ENCODE measurements at places on chromosomes 7 and 10.

DNA sequence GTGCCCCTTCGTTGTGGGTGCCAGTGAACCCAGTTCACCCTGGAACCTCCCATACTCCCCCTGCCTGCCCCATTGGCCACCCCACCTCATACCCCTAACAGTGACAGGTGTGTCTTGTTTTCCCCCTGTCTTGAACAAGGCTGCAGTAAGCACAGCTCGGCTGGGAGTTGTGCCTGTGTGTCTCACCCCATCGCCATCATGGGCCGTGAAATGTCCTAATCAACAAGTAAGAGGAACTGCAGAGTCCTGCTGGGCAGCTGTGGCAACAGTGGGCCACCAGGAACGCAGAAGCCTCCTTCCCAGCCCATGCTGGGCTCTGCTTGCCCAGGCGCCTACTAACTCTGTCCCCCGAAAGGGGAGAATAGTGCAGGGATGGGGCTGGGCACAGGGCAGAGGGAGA lies 91.6 kb downstream of the C10orf105 start:
- no peak for DNase-seq

DNA sequence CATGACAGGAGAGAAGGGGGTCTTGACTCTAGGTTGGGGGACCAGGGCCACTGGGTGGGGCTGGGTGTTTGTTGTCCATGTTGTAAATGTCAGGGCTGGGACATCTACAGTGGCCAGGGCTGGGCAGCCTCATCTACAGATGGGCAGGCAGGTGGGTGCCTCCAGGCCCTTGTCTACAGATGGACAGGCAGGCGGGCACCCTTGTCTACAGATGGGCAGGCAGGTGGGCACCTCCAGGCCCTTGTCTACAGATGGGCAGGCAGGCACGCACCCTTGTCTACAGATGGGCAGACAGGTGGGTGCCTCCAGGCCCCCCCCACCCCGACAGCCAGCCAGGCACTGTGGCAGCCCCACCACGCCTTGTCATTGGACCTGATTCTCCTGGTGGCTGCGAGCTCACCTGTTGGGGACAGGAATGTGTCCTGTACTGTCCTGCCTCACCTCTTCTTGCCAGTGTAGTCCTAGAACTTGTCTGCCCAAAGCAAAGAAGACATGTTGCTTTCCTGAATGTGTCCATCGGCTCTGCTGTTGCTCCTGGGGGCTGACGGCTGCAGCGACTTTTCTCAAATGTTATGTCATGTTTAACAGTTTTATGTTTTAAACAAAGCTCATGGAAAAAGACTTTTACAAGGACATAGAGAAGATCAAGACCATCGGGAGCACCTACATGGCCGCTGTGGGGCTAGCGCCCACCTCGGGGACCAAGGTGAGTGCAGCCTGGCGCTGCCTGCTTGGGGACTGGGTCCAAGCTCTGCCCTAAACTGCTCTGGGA lies 129.9 kb downstream of the ADCY1 start:
- no peak for DNase-seq

- no peak for DNase-seq
Measured at GRCh38 chr10:86829472-86829871, 73.1 kb downstream of the BMPR1A start.

DNA sequence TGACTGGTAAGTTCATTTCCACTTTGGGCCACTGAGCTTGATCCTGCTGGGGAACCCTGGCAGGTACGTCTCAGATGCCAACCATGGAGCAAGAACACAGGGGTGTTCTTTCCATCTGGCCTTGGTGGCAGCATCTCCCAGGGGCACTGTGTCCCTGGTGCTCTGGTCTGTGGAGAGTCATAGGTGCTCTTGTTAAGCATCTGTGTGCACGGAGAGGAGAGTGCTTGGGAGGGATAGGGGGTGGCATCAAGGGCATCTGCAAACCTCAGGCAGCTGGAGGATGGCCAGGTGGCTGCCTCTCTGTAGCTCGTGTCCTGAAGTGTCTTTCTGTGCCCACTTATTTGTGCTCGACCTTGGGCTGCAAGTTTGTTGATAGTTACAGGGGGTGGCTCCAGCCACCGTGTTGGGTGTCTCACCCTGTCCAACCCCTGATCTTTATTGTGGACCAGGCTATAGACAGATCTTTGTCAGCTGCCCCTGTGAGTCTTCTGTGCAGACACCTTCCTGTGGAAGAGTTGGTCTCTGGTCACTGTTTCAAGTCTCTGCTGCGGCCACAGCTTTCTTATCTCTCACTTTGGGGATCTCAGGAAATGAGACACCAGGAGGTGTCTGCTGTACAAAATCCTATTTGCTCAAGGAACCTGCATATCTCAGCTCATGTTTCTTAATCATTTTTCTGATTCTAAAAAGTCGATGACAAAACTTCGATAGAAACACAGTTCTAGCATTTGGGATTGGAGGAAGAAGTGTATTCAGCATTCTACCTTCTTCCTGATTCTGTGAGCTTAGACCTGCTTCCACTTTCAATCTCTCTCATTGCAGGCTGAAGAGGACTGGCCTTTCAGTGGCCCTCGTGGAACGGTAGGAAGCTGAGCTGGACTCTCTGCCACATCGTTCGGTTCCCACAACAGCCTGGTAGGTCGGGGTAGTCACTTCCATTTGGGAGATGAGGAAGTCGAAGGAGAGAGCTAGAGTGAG lies 17.2 kb upstream of the GIMAP8 start:
- DNase-seq, result no peak

DNA sequence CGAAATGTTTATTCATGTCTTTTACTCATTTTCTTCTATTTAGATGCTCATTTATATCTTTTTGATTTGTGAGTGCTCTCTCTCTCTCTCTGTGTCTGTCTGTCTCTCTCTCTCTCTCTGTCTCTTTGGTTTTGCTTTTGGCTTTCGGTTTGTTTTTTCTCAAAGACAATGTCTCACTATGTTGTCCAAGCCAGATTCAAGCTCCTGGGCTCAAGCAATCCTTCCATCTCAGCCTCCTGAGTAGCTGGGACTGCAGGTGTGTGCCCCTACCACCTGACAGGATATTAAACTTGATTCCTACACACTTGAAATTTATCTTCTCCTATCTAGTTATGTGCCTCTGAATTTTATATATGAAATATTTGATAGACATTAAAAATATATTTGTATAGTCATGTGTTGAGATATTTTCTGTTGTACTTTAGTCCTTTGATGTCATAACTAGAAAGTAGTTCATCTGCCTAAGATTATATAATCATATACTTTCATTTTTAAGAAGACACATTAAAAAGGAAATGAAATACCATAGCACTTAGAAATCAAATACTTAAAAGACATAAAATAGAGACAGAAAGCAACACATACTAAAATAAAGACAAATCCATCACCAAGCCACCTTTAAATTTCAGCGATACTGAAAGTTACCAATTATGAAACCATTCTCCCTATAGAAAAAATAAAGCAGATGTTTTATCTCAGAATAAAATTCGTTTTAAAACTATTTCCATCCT lies 68.1 kb upstream of the SFMBT2 start:
- no peak for DNase-seq

DNA sequence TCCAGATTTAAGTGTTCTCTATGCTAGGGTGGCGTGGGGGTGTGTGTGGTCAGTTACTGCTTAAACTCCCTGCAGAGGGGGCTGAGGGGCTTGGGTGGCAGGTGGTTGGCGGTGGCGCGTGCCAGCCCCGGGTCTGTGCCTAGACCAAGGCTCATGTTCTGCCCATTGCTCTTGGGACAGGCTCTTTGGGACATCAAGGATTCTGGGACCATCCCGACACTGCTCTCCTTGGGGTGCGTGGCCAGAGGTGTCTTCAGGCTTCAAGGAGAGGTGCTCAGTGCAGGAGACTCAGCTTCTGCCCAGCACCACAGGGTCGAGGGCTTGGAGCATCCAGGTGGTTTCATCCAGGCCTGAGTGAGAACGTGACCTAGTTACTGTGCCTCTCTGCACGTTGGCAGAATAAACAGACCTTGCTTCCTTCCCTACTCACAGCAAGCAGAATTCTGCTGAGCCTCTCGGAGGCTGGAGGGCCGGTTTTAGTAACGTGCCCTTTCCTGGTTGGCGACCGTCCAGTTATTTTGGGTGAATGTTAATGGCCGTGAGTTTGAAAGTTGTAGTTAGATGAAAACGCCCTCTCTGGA lies 39.9 kb downstream of the CAMK1D start:
- no peak for DNase-seq

GRCh38 chr7:38105874-38106483 lies 72.1 kb upstream of the STARD3NL start:
- peak; percentile 17 for DNase-seq

GRCh38 chr10:98090822-98091221 lies 43.6 kb upstream of the R3HCC1L start:
- no peak for DNase-seq

DNA sequence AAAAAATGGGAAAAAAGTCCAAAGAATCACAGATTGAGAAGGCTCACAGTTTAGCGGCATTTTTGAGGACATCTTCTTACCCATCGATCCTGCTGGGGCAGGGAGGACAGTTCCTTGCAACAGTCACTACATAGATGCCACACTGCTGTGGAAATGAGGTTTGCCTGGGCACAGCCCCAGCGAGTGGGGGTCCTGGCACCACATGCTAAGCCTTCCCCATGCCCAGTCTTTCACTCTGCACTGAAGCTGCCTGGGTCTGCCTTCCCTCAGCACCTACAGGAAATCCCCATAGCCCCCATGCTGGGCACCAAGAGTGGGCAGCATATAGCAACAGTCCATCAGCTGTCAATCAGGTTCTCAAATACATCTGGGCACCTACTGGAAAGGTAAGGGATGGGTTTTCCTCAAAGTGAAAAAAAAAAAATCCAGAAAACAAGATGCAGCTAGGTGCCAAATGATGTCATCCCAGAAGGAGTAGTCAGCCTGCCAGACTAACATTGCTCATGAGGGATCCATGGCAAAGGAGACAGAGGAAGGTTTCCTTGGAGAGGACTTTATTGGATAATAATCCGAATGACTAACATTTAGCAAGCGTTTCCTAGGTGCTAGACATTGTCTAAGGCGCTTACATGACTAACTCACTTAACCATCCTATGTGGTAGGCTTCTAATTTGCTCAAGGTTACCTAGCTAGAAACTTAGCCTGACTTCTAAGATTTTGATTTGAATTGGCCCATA lies 125.7 kb upstream of the CXCL12 start:
- DNase-seq, result no peak

- DNase-seq, result no peak
Measured at GRCh38 chr7:44974549-44974948, 4.3 kb downstream of the MYO1G start.

- no peak for DNase-seq
Measured at GRCh38 chr10:21927631-21928353, 75.7 kb downstream of the DNAJC1 start.

DNA sequence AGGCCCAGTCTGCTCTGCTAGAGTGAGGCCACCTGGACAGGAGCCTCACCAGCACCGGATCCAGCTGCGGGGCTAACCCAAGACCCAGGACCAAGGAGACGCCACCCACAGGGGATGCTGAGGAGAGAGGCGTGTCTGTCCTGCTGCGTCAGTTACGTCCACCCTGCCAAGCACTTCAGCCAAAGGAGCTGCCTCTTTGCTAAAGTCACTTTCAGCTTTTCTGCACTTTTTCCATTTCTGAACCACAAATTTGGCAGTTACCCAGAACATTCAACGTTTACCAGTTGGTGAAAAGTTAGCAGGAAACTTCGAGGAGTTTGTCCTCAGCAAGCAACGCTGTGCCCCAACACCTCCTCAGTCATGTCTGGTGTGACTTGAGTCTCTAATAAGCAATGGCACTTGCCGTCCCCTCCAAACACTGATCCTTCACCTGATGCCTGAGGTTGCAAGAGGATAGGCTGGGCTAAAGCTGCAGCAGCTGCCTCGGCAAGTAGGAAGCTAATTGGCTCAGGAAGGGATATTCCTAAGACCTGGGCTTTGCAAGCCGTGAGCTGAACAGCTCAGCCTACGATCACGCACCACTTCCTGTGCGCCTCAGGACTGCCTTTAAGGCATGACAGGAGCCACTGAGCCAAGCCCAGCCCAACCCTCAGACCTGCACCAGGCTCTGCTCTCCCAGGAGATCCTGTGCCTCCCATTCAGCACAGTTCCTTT lies 40.1 kb downstream of the KCNH2 start:
- DNase-seq, result peak; percentile 56

DNA sequence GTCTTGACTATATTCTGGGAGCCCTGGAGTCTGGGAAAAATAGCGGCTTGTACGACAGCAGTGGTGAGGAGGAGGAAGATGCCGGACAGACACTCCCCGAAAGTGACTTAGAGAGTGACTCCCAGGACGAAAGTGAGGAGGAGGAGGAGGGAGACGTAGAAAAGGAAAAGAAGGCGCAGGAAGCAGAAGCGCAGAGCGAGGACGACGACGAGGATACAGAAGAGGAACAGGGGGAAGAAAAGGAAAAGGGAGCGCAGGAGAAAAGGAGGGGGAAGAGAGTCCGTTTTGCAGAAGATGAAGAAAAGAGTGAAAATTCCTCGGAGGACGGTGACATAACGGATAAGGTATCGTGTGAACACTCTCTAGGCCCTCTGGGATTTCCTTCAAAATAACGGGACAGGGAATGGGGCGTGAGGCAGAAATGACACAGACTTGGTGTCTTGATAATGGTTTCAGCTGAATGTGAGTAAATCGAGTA lies 908 bp downstream of the NOM1 start:
- DNase-seq, result no peak

DNA sequence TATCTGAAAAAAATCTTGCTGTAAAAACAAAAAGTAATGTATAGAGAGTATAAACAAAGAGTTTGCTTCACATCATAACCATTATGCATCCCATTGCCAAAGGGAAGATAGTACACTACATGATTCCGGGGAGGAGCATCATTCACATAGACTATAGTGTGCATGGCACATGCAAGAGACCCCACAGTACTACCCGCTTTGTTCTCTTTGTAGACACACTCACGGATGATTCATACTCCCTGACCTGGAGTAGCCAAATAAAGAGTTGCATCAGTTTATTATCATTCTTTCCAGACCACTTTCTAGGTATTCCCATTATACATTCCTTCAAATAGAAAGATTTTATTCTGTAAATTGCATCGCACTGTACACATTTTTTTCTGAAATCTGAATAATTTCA lies 356.9 kb downstream of the PCDH15 start:
- no peak for DNase-seq

- DNase-seq, result no peak
Measured at GRCh38 chr7:1610013-1610677, 40.3 kb upstream of the PSMG3 start.

- DNase-seq, result no peak
Measured at GRCh38 chr7:12316925-12317324, 86.7 kb downstream of the VWDE start.

All from activated CD4-positive, alpha-beta T cell treated with anti-CD3 and anti-CD28 coated beads for 48 hours (primary cell).